ENCODE measurements at places on chromosomes 11 and 22. TPM values are rescaled to one million over a fixed set of nuclear protein-coding genes. Genes with fewer than 3 reads are reported as not detected.

GRCh38 chr11:95937358-95937757 is 13.5 kb upstream of the MTMR2 start:
- DNase-seq: no peak

Gene CCDC116
- total RNA-seq: 0.21 TPM

Gene GNAZ
- 0.98 TPM for total RNA-seq

DNA sequence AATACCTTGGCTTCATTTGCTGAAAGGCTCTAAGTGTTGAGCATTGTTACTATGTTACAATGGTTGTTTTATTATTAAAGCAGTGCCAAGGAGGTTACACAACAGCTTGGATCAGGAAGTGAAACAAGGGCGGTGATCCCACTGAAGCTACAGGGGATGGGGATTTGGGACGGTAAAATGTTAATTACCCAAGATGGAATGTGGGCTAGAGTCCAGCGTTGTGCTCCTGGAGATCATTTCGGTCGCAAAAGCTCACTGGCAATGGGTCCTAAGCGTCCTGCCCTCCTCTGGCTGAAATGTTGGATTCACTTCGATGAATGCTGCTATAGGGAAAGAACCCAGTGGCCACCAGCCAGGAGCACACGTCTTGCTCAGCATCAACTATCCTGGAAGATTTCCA is 48.3 kb downstream of the FAM83F start:
- peak; percentile 94 for DNase-seq

Gene TSPAN18
- 0.47 TPM for total RNA-seq

GRCh38 chr11:84142411-84142810 is 856.2 kb upstream of the CCDC90B start:
- DNase-seq: no peak

Gene BIK
- 10.0 TPM for total RNA-seq

Gene CD3E
- not detected for total RNA-seq

Gene OR5M10
- total RNA-seq: not detected

Gene P4HA3
- 0.93 TPM for total RNA-seq

DNA sequence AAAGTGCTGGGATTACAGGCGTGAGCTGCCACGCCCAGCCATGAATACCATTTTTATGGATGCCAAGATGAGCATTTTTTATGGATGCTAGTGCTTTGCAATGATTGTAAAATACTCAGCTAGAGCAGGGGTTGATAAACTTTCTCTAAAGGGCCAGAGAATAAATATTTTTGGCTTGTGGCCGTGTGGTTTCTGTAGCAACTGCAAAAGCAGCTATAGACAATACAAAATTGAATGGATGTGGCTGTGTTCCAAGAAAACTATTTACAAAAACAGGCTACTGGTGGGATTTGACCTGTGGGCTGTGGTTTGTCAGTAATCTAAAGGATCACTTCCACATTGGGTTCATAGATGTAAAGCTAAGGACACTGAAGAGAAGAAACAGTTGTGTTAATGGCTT is 56.0 kb downstream of the COMMD9 start:
- no peak for DNase-seq

GRCh38 chr11:123429336-123429735 is 733 bp upstream of the GRAMD1B start:
- DNase-seq: no peak

Gene OR6T1
- not detected for total RNA-seq

- DNase-seq: peak; percentile 88
Observed at GRCh38 chr22:44449061-44449682, 48.9 kb downstream of the RTL6 start.

DNA sequence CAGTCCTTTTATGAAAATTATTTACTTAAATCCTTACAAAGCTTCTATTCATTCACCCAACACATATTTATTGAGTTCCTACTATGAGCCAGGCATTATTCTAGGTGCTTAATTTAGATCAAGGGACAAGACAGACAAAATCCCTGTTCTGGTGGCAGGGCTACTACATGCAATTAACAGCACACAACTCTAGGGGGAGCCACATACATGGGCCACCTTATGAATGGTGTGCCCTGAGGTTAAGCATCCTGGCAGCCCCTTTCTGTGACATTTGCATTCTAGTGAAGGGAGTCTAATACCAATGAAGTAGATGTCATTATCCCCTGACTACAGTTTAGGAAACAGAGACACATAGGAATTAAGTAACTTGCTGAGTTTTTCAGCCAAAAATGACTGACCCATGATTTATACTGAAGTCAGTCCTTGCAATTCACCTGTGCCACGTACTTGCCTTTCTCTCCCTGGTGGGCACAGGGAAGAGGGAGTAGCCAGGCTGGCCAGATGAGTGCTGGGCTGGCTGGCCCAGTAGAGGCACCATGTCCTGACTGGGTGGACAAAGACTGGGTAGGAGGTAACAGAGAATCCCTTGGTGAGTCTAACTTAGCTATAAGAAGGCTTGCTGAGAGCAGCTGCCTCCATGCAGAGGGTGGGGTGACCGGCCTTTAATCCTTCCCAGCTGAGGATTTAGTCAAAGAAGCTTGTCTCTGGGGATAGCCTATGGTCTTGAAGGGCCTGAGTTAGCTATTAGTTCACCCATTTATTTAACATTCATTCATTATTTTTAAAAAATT is 52.0 kb upstream of the ELF5 start:
- peak; percentile 44 for DNase-seq

GRCh38 chr22:49411236-49411635 is 416.4 kb downstream of the BRD1 start:
- DNase-seq: no peak

- DNase-seq: no peak
Observed at GRCh38 chr11:11583801-11584529, 37.8 kb downstream of the GALNT18 start.

Gene GLB1L2
- 17.0 TPM for total RNA-seq

Gene SMIM35
- not detected for total RNA-seq

Gene ST14
- total RNA-seq: 24.8 TPM

- no peak for DNase-seq
Observed at GRCh38 chr11:9302448-9302847, 11.9 kb downstream of the TMEM41B start.

Gene RIC3
- total RNA-seq: 0.96 TPM

DNA sequence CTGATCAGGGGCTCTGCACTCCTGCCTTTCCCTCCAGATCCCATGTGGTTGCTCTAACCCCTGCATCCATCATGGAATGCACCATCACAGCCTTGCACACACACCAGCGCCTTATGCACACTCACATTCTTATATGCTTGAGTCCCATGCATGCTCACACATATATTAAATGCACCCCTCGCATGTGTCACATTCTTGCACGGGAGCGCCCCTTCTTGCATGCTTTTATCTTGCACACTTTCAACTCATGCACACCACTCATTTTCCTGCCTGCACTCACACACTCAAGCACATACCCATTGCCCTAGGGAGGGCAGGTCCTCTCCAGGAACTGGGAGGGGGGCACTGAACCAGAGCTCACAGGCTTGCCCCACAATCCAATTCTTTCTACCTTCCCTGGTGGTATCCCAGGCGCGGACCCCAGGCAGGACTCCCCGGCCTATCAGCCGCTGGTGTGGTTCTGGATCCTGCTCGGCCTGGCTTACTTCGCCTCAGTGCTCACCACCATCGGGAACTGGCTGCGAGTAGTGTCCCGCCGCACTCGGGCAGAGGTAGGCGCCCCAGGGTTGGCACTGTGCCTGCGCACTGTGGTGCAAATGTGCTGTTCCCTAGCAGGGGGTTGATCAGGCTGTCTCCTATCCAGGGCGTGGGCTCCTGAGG is 2.3 kb upstream of the CATSPERZ start:
- DNase-seq: no peak

DNA sequence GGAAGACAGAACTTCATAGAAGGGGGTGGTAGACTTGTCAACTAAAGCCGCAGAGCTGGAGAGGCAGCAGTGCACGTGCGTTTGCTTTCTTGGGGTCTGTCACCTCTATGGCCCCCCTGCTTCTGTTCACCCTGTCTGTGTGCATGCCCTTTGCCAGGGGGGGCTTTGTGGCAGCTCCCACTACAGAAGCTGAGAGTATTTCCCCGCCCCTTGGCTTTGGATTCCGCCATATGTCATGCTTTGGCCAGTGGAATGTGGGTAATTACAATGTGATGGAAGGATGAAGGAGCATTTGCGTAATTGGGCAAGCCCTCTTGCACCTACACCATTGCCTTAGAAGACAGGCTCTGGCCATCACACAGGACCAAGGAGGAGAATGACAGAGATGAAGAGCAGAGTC is 153.0 kb downstream of the MPPED1 start:
- no peak for DNase-seq

DNA sequence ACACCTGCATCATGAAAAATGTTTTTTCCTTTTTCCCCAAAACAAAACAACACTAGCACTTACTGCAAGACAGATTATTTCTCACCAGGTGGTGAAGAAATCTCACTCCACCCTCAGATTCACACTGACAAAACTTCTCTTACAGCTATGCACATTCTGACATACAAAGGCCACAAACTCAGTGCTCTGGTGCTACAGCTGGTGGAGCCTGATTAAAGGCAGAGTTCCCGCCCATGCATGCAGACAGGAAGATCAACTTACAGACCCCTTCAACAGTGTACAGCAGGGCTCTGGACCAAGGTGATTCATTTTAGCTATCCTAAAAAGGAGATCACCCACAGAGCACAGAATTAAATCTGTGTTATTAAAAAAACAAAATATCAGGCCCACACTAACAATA is 112.6 kb downstream of the CADM1 start:
- no peak for DNase-seq

All from MCF 10A (cell line).